Ammon's horn (tissue), 1 donor: ENCODE measurements at places on chromosomes 11 and 22.

GRCh38 chr22:19874307-19875060 is 19.8 kb upstream of the GNB1L start:
- DNase-seq, result no peak

DNA sequence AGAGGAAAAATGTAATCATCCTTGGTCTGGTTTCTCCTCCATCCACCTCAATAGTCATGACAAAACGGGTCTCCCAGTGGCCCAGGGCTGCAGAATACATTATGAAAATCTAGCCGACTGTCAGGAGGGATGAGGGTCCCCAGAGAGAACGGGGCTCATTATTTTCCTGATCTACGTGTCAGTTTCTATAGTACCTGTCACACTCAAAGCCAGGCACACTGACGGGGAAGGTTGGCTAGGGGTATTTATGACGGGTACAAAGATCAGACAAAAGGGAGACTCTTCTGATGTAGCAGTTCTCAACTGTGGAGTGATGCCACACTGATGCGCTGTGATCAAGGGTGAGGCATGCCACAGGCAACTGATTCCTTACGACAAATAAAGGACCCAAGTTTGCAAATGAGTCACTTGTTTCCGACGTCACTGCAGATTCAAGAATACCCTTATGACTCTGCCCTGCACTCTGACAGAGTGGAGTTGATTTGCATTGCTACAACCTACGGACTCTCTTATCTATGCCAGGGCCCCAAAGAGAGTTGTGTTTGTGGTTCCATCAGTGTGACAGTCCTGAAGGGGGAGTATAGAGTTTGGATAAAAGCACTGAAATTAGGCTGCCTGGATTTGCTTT is 188.2 kb upstream of the TBCEL start:
- no peak for DNase-seq

DNA sequence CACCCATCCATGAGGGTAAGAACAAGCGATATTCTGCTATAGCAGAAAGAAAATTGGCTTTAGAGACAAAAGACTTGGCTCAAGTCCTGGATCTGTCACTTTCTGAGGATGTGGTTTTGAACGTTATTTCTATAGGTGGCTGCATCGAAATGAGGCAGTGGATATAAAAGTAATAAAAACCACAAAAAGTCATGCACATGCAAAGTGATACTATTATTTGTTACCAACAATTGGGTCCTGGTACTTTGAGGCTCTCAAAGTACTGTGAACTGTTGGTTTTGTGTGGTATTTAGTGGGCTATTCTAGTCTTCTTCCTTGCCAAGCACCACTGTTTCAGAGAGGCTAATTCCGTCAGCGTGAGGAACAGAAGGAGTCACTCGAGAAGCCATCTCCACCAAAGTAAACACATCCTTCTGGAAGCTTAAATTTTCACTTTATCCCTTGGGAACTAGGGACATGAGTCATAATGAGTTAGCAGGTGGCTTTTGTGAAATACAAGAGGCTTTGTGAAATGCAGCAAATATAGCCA is 13.1 kb downstream of the UBASH3B start:
- DNase-seq, result peak; percentile 47

DNA sequence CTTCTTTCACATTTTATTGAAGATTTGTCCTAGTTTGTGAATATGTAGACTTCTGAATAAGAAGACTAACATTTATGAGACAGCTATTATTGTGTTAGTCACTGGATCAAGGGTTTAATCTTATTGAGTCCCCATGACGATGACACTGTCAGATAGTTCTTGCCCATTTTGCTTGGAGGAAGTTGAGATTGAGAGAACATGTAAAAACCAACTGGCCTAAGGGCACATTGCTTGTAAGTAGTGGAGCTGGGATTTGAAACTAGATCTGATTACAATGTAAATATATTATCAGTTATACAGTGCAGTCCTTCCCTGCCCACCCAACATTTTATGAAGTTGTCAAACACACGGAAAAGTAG is 134.7 kb downstream of the HIPK3 start:
- no peak for DNase-seq

DNA sequence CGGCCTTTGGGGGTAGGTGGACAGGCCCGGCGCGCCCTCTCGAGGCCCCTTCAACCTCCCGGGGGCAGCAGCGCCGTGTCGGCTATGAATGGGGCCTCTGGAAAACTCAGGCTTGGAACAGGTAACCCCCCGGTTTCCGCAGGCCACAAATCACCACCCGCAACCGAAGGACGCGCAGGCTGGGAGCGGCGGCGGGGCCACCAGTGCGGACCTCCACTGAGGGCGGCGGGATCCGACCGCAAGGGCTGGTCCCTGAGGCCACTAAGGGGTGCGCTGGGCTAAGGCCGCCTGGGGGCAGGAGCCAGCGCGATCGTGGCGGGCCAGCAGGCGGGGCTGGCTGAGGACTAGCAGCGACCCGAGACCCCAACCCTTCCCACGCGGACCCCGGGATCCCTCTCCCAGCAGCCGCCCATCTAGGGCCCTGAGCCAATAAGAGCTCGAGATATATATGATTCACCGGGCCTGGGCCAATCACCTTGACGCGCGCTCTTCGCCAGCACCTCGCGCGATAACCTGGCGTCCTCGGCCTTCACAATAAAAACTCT is 609 bp upstream of the ATF4 start:
- DNase-seq, result peak; percentile 95

GRCh38 chr22:31230155-31230870 is 18.2 kb downstream of the LIMK2 start:
- DNase-seq, result peak; percentile 40

DNA sequence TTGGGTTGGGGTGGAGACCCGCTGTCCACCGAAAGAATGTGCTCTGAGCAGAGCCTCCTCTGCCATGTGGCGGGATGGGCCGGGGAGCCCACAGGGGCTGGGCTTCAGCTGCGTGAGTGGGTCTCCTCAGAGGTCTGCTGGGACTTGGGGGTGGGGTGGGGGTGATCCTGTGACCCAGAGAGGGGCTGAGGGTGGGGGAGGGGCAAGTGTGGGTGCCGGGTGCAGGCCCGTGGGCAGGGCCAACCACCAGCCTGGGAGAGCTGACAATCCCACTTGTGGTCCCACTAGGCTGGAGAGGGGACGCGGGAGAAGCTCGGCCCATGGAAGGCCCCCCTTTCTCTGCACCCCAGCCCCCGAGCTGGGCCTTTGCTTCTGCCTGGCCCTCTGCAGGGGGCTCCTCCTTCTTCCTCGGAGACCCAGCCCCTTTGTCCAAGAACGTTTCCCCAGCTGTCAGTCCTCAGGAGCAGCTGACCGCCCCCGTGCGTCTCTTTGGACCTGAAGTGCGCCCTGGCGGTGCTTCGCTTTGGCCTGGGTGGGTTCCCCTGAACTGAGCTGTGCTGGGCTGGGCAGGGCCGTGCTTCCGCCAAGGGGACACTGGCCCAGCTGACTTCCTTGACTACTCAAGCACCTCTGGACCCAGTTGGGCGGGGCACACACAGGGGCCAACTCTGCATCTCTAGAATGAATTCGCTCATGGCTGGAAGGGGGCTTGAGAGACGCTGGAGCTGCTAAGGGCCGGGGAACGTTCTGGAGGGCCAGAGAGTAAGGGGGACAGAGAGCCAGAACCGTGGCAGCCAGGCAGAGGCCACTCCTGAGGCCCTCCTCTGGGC is 30.2 kb downstream of the OSBPL5 start:
- DNase-seq, result no peak

GRCh38 chr11:1643146-1643690 is 13.6 kb downstream of the KRTAP5-5 start:
- no peak for DNase-seq

GRCh38 chr11:72406540-72407527 is 27.5 kb downstream of the CLPB start:
- DNase-seq, result no peak

DNA sequence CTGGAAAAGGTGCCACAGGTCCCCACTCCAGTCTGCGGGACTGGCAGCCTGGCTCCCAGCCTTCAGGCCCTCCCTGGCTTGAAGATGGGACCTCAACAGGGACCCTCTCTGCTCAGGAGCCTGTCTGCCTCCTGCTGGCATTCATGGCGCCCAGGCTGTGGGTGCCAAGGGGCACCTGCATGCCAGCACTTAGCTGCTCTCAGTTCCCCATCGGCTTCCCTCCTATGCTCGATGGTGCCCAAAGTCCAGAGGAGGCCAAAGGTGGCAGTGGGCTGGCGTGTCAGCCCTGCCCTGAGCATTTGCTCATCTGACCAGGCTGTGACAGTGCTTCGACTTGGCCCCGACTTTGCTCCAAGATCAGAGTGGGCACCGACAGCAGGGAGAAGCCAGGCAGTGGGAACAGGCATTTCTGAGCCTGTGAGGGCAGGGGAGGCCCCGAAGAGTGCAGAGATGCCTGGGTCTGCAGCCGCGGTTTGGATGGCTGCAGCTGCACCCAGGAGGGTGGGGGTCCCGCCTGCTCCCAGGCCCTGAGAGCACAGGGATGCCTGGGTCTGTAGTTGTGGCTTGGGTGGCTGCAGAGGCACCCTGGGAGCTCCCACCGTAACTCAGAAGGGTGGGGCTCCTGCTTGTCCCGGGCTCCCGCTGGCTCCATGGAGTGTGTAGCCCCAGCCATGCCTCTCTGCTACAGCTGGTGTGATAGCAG is 463.6 kb downstream of the TBC1D22A start:
- DNase-seq, result no peak

GRCh38 chr11:19849107-19849789 is 136.6 kb downstream of the NAV2 start:
- no peak for DNase-seq

DNA sequence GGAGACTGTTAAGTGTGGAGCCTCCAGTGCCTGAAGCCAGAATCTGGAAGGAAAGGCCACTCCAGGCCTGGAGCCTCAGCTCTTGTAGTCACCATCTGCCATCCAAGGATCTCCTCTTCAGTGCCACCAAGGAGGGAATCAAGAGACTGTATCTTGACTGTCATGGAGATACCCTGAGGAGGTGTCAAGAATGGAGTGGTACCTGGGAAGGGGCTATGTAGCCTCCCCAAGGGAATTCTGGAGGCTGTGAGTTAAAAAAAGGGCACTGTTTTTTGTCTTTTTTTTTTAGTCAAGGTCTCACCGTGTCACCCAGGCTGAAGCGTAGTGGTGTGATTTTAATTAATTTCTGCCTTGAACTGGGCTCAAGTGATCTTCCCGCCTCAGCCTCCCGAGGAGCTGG is 3.2 kb upstream of the C22orf15 start:
- DNase-seq, result no peak

DNA sequence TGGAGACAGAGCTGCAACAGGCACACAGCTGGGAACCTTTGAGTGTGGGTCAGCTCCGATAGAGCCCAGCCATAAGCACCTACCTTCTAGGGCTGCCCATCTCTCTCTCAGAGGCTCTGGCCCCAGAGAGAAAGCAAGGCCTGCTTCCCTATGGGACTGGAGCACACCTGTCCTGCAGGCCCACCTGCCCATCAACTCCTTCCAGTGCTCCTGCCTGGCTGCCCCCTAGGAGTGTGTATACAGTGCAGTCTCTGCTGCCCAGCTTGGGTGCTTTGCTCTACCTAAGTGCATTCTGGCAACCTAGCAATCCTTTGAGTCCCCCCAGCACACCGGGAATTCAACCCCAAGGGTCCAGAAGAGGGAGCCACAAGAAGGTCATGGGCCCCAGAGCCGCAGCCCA is 21.0 kb downstream of the OR8G5 start:
- DNase-seq, result no peak

DNA sequence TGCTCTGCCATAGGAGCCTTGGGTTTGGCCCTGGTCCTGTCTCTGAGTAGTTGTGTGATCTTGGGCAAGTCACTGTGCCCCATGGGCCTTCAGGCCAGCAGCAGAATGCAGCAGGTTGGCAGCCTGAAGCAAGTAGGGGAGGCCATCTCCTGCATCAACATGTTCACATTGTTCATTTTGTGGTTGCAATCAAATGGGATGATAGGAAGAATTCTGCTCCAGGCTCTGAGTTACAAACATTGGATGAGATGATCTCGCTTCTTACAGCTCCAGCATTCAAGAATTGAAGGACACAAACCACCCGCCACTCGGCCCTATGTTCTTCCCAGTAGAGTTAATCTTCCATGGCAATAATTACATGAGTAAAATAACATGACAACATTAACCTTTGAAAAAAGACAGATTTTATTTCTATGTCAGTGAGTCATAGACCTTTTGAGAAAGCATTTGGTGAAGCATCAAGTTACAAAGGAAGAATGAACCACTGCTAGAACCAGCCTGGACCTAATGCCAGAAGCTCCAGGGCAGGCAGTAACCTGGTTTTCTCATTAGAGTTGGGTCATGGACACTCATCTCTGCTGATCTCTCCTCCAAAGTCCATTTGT is 308.3 kb upstream of the NCAM1 start:
- no peak for DNase-seq

DNA sequence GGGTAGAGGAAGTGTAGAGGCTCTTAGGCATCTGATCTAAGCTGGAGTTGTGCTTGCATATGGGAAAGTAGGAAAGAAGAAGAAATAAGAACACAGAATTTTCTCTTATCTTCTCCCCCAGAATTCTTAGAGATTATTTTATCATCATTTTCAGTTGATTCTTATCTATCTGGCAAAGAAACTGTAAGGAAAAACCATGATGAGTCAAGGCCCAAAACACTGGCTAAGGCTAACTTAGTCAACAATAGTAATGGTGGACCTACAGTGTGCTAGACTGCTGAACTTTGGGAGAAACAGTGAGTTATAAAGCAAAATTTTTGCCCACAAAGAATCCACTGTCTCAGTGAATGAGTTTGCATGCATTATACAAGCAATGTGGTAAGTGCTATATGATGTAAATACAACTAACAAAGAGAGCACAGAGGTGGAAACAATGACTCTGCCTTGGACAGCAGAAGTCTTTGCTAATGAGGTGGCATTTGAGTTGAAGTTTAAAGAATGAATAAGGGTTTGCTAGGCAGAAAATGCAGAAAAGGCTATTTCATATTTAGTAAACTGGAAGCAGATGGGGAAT is 344.5 kb upstream of the PLET1 start:
- DNase-seq, result peak; percentile 70

DNA sequence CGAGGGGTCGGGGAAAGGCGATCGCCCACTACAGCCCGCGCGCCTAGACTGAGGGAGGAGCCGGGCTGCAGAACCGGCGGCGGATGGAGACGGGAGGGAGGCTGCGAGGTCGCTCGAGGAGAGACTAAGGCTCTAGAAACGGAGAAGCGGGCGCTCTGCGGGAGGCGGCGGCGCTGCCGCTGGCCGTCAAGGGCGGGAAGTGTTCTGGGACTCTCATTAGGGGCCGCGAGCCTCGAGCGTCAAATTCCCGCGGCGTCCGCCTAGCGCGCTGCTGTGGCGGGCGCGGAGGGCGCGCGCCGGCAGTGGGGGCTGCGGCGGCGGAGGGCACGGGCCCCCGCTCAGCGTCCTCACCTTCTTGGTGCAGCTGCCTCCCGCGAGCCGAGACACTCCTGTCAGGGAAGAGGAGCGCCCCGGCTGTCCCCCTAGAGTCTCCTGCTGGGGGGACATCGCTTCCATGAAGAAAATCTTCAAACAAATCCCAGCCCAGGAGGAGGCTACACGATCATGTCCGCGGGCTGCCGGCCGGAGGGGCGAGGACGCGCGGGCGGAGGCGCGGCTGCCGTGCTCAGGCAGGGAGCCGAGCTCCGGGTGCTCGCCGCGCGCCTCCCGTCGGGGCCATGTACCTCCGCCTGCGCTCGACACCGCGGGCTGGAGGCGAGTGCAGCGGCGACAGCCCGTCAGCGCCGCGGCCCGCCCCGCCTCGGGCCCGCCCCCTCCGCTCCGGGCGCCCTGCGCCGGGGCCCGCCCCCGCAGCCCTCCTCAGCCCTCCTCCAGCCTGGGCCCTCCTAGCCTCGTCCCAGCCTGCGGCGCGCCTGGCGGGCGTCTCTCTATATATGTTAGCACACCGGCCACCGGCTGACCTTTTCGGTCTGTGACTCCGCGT is at the start of gene ARHGAP20:
TSS of gene ARHGAP20 (minus strand) at position 662 of the 883 bp plus-strand sequence. CDS start at position 456, 206 bp downstream.
- DNase-seq, result peak; percentile 63

- no peak for DNase-seq
Measured at GRCh38 chr22:30236875-30237274, 9.7 kb downstream of the LIF start.

GRCh38 chr22:36363349-36363981 is 24.3 kb downstream of the MYH9 start:
- DNase-seq, result no peak

- DNase-seq, result no peak
Measured at GRCh38 chr11:105641433-105641832, 31.6 kb downstream of the GRIA4 start.
